ENCODE measurements at places on chromosomes 7 and 10.

DNA sequence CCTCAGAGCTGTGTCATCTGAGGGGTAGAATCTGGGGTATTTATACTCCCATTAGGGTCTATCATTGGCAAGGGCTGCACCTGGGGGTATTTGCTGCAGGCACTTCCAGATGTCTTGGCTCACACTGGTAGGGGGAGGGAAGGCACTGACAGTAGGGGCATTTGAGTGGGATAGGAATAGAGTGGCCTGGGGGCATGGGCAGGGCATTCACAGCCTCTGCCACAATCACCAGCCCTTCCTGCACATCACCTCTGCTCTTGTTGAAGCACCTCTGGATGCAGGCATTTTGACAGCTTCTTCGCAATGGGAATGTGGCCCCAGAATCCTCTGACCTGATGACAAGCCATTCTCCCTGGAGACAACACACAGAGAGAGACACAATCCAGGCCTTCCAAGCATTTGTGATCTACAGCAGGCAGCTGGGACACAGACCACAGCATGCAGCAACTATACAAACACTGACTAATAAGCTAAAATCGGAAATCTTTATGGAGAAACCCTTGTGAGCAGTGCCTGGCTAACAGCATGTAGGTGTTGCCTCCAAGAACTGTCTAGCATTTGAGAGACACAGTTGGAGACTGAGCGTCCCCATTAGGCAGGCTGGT is 178.5 kb downstream of the KCNMA1 start:
- DNase-seq, result no peak

GRCh38 chr10:81848931-81849330 is 26.1 kb upstream of the NRG3 start:
- no peak for DNase-seq

DNA sequence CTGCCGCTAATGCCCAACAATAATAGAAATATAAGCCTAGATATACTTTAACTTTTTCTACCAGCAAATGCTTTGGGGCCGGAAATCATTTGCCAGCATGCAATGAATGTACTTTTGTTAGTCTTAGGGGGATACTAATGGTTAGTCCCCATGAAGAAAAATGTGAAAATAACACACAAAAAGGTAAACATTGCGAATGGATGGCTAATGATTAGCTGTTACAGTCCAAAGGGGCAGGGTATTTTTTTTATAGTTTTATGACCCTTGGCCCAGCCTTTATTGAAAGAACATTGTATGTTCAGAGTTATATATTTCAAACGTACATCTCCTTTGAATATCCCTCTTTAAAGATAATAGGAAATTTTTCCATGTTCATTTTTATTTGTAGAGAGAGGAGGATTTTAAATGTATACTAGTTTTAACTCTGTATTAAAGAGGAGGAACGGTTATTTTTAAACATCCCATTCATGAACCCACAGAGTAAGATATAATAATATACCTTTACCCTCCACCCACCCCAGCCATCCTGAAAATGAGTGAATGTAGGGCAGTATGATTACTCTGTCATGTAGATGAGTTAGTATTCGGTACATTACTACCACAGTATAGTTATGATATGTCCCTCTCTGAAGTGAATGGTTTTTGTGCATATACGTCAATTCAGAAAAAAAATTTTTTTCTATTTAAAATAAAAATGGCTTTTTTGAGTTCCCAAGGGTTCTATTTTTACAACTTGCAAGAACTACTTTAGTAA is 63.6 kb downstream of the ARID5B start:
- DNase-seq, result no peak

- DNase-seq, result no peak
Observed at GRCh38 chr7:91299952-91300775, 35.9 kb downstream of the FZD1 start.

DNA sequence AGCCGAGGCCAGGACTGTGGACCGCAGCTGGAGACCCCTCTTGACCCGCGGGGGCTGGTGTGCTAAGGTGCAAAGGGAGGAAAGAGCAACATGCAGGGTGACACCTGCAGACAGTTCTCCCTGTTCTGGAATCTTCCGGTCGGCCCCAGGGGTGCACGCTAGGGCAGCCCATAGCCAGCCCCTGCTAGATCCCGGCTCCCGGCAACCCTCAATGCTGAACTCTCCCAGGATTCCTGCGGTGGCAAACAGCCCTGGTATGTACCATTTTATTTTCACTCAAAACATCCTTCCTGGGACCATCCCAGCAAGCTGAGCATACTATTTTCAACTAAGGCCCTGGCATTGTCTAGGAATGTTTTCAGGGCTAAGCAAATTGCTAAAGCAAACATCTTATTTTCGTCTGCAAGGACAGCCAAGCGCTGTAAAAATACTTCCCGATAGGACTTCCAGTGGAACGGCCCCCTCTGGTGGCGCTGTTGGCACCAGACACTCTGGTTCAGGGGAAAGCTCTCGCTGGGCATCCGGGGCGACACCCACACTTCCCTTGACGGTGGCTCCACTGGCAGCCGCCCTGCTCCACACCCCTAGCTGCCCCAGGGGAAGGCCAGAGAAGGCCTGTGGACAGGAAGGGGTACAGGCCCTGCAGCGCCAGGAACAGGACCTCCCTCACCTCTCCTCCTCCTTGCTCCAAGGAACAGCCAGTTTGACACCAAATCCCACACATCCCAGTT is 99.4 kb downstream of the CTBP2 start:
- peak; percentile 42 for DNase-seq

- no peak for DNase-seq
Observed at GRCh38 chr10:15254808-15255648, 86.5 kb upstream of the NMT2 start.

GRCh38 chr10:110221721-110222261 is 14.4 kb downstream of the MXI1 start:
- peak; percentile 61 for DNase-seq

DNA sequence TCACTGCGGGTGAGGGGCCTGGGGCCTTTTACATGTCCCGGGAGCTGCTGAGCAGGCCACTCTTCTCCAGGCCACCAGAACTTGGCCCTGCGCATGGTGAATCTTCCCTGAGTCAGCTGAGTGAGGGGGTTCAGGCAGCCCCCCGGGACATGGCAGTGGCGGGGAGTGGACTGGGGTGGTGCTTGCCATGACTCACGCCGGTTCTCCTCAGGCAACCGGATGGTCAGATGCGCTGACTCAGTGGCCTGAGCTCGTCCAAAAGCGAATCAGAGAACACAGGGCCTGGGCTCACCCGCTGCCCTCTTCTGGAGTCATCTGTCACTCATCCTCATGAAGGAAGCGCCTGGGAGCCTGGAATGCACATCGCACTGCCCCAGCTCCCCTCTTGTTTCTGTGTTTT is 33.5 kb downstream of the HTRA1 start:
- no peak for DNase-seq

DNA sequence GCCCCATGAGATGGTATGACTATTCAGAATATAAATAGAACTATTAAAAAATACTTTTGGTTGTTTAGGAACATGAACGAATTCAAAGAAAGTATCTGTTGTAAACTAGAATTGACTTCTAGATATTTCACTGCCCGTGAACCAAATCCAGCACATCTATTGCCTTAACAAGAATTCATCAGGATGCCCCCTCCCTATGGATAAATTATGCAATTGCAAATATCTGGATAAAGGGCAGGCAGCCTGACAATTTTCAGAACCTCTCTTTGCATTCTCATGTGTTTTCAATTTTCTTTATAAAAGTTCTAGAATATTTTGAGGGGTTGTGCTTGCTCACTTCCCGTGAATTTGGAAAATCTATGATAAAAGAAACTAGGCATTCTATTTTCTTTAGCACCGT is 822.1 kb upstream of the SORCS1 start:
- no peak for DNase-seq

DNA sequence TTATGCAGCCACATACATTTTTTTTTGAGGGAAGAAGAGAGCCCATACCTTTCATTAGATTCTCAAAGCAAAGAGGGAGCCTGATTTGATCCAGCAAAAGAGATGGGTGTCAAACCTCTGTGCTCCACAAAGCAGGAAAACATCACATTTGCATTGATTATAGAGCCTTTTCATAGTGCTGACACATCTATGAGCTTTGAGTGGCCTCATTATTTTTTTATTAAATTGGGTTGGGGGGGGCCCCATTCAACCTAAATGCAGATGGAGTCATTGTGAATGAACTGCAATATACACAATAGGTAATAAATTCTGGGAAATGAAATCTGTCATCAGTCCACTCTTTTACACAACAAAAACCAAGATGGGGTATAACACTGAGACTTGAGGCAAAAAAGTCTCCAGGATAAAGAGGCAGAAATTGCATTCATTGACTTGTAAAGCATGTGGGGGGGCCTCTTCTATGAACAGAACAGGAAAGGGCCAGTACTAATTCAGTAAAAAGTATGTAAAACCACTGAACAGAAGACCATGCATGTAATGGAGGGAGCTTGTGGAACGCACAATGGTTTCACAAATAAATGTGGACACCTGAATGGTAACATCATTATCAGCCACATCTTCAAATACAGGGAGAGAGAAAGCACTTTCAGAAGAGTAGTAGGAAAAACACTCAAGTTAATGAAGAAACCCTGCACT is 17.7 kb upstream of the ASB4 start:
- DNase-seq, result no peak

GRCh38 chr7:97174303-97174702 is 56.8 kb downstream of the SDHAF3 start:
- DNase-seq, result no peak

GRCh38 chr10:61329854-61330253 is 123.3 kb downstream of the TMEM26 start:
- no peak for DNase-seq

- DNase-seq, result peak; percentile 57
Observed at GRCh38 chr10:118698421-118698820, 56.3 kb downstream of the CACUL1 start.

GRCh38 chr7:23477962-23478866 is 7.9 kb upstream of the IGF2BP3 start:
- no peak for DNase-seq

- no peak for DNase-seq
Observed at GRCh38 chr10:126618466-126618865, 52.0 kb downstream of the C10orf90 start.

DNA sequence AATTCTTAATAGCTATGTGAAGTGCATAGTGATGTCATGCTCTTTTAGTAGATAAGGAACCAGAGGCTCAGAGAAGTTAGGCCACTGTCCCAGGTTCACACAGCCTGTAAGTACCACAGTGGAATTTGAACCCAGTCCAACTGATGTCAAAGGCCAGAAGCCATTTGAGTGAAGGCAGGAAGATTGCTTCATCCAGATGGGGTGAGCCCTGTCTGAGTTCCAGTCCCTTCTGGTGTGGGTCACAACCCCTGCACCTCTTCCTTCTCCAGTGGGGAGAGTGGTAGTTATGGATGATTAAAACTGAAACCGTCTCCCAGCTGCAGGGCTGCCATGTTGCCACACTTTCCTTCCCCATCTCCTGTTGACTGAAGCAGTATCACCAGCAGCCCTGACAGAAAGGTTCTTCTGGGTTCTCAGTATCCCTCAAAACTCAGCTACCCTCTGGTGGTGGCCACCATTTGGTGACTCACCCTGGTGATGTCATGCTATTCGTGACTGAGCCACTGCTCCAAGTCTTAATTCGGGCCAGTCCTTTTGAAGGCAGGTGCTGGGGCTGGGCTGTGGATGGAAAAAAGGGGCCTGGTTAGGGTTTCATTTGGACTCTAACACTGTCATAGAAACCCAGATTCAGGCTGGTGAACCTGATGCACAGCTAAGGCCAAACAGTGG is 1.5 kb upstream of the C10orf95 start:
- DNase-seq, result peak; percentile 33

- DNase-seq, result no peak
Observed at GRCh38 chr10:19097151-19097550, 48.5 kb downstream of the MALRD1 start.

DNA sequence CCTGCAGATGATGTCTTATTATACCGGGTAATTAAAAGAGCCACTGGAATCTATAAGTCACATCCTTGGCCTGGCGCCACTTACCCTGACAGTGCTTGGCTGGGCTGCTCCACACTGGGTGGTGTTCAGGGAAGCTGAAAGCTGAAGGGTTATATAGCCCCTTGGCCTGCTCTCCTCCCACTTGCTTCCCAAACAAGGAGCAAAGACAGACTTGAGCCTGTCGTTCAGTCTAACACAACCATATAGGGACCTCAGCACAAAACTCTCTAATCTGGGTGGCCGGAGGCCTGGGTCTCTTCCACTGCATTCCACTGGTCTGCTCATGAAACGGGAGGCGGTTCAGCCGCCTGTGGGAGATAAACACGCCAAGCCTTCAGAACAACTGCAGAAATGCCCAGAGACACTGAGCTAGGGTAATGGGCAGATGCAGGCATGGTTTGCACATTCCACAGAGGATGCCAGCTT is at the start of gene ACTA2:
ACTA2 (minus strand) TSS at position 127 of the 465 bp plus-strand sequence. CDS start 3,843 bp downstream, outside the sequence.
- DNase-seq, result no peak

DNA sequence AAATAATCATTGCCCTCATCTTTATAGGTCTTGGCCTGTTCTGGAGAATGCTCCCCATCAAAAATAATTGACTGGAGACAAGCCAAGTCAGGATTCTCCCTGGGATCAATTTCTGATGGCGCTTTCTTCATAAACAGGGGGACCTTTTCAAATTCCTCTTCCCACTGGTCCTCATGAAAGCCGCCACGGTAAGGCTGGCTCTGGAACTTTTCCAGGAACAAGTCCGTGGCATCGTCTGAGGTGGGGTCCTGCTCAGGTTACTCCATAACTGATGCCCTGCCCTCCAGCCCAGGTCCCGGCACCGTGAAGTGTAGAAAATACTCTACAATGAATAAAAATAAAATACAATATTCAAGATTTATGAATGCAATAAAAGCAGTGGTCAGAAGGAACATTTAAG is 79.4 kb upstream of the IGFBP3 start:
- DNase-seq, result no peak
